Smooth muscle cell of the coronary artery (primary cell): ENCODE measurements at places on chromosomes 2 and 18. TPM values are rescaled to one million over a fixed set of nuclear protein-coding genes. Genes with fewer than 3 reads are reported as not detected.

LGALSL gene
- total RNA-seq = 6.2 and 10.0 TPM in 2 replicates

UCN gene
- 0.30 TPM in 1 of 2 replicates, not detected in the other for total RNA-seq

STK11IP gene
- 10.0 and 15.2 TPM in 2 replicates for total RNA-seq

CCDC68 gene
- 1.1 and 2.2 TPM in 2 replicates for total RNA-seq

CFAP65 gene
- total RNA-seq = not detected in 2 replicates

EML6 gene
- 0.35 and 0.75 TPM in 2 replicates for total RNA-seq

IL18R1 gene
- 1.1 and 4.3 TPM in 2 replicates for total RNA-seq

CLEC4F gene
- total RNA-seq = not detected in 2 replicates
